ENCODE measurements at places on chromosomes 3 and 15.

GRCh38 chr3:86961297-86961696 lies 29.7 kb downstream of the VGLL3 start:
- no peak for DNase-seq

DNA sequence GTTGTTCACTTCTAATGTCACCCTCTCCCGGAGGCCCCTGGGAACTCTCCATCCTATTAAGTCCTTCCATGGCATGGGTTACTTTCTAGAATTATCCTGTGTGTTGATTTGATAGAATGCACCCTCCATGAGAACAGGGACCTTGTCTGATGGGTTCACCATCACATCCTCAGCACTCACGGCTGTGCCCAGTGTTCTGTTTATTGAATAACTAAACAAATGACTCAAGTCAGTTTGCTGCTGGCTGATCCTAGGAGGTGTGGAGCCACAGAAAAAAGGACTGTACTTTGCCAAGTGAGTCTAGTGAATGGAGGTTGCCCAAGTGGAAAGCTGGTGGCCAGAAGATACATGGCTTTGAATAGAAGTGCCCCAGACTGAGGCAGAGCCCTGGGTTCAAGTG lies 48.5 kb upstream of the RAB6B start:
- no peak for DNase-seq

DNA sequence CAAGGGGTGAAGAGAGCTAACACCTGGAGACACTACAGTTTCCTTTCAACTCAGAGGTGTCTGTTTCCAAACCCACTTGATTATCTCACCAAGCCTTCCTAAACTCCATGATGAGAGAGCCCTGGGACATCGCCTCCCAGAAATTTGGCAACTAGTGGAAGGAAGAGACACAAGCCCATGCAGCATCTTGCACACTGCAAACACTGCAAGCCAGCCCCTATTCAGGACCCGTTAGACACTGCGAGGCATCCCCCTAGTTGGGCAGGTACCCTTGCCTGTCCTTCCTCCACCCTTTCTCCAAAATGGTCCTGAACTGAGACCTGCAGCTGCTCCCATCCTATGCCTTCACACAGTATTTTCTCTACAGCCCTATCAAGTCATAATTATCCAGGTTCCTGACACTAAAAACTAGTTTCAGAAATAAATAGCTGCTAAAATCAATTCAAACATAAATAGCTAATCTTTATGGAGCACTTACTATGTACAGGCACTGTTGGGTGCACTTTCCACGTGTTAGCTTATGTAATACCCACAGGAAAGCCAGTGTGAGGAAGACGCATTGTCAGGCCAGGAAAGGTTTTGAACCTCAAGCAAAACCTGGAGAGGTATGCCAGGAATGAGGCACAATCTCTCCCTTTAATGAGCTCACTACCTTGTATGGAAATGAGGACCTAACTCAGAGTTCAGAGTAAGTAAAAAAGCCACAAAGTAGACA lies 2.8 kb downstream of the MAGI1 start:
- DNase-seq, result no peak

- DNase-seq, result no peak
Measured at GRCh38 chr3:190767851-190768250, 94.6 kb downstream of the GMNC start.

DNA sequence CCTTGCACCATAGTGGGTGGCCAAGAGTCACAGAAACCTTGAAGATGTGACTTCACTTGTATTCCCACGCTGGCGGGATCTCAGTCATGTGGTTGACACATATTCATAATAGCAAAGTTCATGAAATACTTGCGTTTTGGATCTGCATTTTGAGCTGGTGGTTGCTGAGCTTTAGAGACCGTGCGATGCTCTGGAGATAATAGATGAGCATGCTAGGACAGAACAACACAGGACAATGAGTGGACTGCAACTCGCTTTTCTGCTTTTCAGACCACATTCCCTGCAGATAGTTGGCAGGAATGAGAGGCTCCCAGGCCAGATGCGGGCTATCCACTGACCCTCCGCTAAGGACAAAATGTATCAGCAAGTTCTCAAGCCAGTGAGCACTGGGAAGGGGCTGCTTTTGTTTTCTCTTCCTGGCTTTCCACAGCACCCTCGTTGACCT lies 13.8 kb upstream of the STARD5 start:
- peak; percentile 23 for DNase-seq

DNA sequence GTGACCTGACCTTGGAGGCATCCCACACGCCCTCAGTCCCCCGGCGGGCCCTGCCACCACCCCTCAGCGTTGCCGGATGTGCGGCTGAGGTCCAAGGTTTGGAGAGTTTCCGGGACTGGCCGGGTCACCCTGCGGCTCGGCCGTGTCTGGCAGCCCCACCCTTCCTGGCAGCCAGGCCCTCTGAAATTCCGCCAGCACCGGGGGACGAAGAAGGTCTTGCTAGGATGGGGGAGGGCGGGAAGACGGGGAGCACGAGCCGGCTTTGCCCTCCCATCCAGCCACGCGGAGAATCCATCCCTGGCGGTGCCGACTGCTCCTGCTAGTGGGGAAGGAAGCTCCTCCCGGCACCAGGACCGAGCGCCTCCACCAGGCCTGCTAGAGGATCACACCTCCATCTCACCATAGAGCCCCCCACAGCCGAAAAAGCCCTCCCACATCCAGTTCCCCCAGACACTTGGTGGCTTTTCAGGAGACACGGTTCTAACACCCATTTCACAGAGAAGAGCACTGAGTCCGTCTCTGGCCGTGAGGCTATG lies 81.5 kb downstream of the CPN2 start:
- no peak for DNase-seq

GRCh38 chr3:129940086-129940485 lies 34.4 kb upstream of the TRH start:
- DNase-seq, result no peak

GRCh38 chr15:40252438-40253166 lies 13.7 kb downstream of the PAK6 start:
- no peak for DNase-seq

- no peak for DNase-seq
Measured at GRCh38 chr3:76552653-76553052, 487.2 kb upstream of the ROBO2 start.

DNA sequence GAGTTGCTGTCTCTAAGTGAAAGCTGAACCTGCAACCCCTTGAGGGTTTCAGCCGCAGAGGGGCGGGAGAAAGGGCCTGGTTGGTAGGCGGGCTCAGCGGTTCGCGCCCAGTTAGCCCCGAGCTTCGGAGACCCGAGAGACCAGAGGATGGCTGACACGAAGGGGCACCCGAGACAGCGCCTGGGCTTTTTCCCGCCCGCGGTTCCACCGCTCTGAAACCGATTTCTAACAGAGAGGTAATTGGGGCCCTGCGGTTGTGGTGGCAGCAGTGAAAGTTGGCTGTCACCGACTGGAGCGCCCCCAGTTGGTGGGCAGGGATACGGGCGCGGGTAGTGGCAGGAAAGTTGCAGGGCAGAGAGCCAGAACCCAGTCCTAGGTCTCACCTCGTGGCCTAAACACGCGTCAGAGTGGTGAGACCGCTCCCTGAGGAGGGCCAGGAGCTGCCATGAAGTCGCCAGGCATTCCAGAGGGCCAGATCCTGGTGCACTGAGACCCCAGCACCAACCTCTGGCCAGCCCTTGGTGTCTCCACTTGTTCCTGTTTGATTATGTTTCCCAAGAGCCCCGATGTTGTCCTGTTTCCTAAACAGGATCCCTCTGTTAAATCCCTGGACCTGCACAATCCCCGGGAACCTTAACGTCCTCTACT lies 625 bp upstream of the ELL3 start:
- DNase-seq, result peak; percentile 88

DNA sequence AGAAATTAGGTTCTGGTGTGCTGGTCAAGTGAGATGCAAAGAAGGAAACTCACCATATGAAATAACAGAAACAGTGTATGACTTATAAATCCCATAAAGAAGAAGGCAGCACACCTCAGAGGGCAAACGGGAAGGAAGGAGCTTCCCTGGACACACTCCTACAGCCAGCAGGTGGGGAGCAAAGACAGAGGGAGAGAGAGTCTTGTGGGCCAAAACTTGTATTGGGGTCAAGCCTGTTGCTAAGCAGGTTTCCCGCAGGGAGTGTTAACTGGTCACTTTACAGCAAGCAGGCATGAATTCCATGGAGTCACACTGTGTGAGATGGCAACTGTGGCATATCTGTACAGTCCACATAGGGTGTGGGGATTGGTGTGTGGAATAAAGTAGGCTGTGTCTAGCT lies 222.9 kb upstream of the NDN start:
- no peak for DNase-seq

DNA sequence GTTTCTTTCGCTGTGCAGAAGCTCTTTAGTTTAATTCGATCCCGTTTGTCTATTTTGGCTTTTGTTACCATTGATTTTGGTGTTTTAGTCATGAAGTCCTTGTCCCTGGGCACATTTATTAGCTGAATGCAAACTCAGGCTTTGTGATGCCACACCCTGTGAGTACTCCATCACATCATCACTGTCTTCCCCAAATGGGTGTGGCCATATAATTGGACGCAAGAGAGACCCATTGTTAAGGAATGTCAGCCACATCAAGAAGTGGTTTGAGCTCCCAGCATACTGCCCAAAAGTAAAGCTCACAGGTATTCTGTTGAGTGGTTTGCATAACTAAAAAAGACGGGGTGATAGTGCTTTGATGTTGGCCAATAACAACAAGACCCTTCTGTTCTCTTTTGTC lies 245.7 kb downstream of the SV2B start:
- DNase-seq, result no peak

DNA sequence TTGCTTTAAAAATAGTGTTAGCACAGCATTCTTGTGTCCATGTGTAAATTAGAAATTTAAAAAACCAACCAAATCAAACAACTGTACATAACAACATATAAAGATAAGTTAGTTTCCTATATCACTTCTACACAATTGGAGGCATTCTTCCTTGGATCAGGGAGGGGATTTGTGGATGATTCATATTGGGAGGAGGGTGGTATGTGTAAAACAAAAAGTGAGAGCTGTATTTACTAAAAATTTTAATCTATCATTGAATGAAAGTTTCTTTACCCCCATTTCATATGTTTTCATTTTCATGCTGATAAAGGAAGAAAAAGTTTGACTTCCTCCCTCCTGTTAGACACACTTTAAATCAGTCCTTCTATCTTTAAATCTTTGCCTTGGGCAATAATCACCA lies 325.0 kb downstream of the SATB1 start:
- no peak for DNase-seq

GRCh38 chr3:127384717-127385539 lies 97.1 kb upstream of the PRR20G start:
- DNase-seq, result no peak

DNA sequence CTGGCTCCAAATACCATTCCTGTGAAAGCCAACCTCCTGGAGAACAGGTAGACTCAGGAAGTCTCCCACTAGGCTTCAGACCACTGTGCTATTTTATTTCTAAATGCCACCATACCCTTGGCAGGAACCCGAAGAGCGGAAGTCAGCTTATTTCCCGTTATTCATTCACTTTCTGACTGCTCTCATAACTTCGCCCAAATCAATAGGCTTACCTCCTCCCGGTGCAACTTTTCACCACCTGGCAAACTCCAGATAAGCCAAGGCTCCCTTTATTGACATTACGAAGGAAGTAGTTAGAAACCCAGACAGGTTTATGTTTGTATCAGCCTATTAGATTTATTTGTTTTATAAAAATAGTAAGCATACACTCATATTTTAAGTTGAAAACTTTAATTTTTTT lies 3.3 kb upstream of the CCDC54 start:
- DNase-seq, result no peak

DNA sequence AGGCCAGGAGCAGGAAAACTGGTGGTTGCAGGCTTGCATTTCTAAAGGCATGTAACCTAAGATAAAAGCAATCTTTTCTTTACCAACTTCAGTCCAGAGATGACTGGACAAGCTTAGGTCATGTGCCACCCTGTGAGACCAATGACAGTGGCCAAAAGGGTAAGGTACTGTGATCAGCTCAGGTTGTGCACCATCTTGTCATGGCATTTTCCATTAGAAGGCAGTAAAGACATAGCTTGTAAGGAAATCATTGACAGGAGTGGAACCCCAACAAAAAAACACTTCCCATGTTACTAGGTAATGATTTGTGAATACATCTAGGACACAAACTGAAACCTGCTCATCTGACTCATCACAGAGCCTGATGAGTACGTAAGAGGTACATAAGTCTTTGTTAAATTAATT lies 35.2 kb downstream of the SSR3 start:
- DNase-seq, result peak; percentile 71

DNA sequence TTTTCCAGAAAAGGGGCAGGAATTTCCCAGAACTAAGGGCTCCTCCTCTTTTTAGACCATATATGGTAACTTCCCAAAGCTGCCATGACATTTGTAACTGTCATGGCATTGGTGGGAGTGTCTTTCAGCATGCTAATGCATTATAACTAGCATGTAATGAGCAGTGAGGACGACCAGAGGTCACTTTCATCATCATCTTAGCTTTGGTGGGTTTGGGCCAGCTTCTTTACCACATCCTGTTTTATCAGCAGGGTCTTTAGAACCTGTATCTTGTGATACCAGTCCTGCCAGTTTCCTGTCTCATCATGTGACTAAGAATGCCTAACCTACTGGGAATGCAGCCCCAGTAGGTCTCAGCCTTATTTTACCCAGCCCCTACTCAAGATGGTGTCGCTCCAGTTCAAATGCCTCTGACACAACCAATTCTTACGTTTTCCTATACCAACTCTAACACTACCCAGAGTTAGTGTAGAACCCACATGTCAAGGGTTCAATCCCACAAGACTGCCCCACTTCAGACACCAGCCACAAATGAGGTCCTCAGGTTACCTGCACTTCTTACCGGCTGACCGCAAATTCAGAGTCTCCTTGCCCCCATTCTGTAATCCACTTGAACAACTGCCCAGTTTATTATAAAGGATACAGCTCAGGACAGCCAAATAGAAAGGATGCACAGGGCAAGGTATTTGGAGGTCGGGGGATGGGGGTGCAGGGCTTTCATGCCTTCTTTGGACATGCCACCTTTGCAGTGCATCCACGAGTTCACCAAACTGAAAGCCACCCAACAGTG lies 17.7 kb downstream of the FOXB1 start:
- DNase-seq, result no peak

GRCh38 chr3:138842483-138843188 lies 7.9 kb upstream of the PIK3CB start:
- DNase-seq, result no peak

DNA sequence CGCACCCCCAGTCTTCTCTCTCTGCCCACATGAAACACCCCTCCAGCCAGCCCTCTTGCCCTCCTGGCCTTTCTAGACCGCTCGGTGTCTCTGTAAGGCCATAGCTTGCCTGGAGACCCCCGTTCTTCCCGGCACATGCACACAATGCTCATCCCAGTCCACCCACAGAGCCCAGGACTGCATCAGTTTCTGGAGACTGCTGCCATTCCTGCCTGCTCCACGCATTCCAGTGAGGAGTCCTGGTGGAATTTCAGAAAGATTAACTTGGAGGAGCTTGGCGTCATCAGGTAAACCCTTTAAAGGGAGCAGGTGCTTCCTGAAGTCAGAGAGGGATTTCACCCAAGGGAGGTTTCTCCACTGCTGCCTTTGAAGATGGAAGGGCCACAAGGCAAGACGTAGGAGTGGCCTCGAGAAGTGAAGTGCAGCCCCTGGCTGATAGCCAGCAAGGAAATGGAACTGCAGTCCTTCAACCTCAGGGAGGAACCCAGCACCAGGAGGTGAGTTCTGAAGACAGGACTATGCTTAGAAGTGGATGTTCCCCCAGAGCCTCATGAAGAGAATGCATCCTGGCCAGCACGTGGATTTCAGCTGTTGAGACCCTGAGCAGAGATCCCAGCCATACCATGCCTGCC lies 19.2 kb downstream of the SLC41A3 start:
- no peak for DNase-seq

GRCh38 chr3:116246406-116246980 lies 198.8 kb downstream of the LSAMP start:
- DNase-seq, result no peak

Measured in activated CD4-positive, alpha-beta T cell treated with anti-CD3 and anti-CD28 coated beads, Interleukin-2, Interleukin-6, amounts not matched to agents 100 ng/mL and 50 ng/mL, durations not matched to agents 16 hours and 8 hours (primary cell).